ENCODE measurements at places on chromosomes 7 and 10.

GRCh38 chr10:132637477-132638129 lies 100.0 kb downstream of the INPP5A start:
- DNase-seq: peak; percentile 64

GRCh38 chr7:155665957-155666287 lies 21.5 kb downstream of the RBM33 start:
- DNase-seq: peak; percentile 87

GRCh38 chr7:27245124-27245797 lies 2.7 kb downstream of the EVX1 start:
- no peak for DNase-seq

DNA sequence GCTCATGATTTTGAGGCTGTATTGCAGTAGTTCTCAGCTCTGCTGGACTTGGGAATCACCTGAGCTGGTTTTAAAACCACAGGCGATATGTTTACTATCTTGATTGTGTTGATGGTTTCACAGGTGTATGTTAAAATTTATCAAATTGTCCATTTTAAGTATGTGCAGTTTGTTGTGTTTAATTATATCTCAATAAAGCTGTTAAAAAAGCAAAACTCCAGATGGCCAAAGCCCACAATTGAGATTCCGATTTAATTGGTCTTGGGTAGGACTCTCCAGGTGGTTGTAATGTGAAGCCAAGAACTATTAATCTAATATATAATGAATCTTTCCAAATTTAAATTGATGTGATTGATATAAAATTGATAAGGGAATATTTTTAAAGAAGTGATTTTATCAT lies 48.6 kb downstream of the NRCAM start:
- DNase-seq: no peak

GRCh38 chr7:109956916-109957315 lies 1134.0 kb upstream of the LRRN3 start:
- DNase-seq: no peak

DNA sequence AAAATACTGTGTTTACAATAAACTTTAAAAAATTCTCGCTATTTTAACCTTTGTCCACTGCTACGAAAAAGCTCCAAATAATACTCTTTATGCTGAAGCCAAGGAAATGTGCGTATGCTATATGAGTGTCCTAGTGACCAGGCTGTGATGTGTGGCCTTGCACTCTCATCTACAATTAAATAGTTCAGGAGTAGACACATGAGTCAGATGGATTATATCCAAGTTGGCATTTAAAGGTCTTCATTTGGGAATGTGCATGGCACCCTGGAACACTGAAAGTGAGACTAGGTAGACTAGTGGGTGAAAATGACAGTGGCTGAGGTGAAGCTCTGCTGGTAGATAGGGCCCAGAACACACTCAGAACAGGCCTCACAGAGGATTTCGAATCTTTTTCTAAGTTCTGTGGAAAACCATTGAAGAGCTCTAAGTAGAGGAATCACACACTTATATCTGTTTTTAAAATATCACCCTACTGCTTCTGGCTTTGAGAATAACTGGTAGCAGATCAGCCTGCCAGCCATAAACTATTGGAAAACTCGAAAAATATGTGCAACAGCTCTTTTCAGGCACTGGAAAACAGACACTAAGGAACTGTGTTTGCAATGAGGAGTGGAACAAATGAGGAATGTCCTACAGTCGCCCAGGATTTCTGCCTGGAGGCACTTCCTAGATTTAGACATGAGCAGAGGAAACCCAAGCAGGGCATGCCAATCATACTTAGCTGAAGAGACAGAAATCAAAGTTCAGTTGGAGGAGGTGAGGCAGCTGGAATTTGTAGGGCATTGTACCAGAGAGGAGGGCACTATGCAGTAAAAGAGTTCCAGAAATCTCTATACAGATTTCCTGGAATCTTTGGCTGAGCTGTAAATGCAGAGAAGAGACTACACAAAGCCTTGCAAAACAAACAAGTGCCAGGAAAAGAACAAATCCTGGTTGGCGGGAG lies 603.8 kb upstream of the LRRTM3 start:
- DNase-seq: peak; percentile 32

GRCh38 chr7:34031156-34031555 lies 125.8 kb downstream of the BMPER start:
- DNase-seq: no peak

DNA sequence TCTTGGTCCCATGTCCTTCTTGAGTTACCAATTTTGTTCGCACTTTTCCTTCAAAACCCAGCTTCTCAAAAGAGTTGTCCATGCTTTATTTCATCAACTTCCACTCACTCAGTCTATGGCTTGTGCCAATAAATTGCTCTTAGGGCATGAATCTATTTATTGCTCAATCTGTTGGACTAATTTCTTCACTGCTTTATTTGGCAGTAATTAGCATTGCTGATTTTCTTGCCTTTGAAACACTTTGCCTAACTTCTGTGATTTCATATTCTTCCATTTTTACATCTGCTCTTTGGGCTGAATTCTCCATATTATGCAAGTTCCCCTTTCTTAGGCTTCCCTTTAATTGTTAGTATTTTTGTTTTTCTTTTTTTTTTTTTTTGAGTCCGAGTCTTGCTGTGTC lies 16.8 kb downstream of the DLD start:
- DNase-seq: no peak
